ENCODE measurements at places on chromosomes 1 and 21.

DNA sequence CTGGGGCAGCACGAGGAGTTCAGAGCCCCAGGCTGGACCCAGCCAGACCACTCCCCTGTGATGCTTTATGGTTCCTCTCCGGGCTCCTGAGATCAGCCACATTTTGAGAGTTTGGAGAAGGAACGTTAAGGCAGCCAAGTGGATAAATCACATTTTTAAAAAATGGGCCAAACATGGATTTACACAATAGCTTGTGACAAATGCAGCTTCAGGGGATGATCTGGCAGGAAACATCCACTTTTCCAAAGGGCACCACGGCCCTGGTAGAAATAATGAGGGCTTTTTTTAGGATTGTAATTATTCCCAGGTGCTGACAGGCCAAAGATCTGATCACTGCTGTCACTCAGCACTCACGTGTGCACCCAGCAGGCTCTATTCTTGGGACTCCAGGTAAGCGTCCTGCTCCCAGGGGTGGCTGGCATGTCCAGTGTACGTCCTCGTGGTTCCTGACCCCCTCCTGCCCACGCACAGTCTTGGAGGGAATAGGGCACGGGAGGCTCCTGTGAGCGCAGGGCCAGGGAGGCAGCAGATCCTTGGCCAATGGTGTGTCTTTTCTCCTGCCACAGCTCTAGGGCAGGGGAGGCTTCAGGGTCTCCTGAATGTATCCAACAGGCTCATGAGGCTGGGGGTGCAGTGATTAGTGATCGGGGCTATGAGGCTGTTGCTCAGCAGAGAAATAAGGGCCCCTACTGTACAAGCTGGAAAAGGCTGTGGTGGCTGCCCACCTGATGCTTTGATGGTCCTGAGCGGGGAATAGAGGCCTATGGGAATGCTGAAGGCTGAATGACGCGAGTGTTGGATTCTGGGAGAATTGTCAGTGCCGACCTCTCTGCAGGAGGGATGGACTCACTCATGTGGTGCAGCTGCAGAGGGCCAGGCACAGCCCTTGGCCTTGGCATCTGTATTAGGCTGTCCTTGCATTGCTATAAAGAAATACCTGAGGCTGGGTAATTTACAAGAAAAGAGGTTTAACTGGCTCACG lies 415.7 kb downstream of the PTPRU start:
- DNase-seq, result no peak

DNA sequence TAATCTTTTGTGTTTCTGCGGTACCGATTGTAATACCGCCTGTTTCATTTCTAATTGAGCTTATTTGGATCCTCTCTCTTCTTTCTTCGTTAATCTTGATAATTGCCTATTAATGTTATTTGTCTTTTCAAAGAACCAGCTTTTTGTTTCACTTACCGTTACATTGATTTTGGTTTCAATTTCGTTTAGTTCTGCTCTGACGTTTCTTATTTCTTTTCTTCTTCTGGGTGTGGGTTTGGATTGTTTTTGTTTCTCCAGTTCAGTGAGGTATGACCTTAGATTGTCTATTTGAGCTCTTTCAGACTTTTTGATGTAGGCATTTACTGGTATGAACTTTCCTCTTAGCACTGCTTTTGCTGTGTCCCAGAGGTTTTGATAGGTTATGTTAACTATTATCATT lies 9.4 kb downstream of the OR2M2 start:
- no peak for DNase-seq

DNA sequence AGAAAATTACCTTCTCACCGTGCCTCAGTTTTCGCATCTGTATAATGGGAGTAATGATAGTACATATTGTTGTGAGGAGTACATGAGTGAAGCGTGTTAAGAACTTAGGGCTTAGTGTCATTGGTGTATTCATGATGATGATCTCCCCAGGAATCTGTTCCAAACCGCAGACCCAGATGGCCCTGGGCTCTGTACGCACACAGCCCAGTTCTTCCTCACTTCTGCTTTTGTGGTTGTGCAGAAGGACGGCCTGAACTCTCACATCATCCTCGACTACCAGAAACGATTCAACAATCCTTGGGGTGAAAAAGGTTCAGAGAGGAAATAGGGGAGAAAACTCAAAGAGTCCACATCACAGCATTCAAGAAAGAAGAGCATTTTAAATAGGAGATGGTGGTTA lies 323.0 kb downstream of the CAMTA1 start:
- no peak for DNase-seq

- no peak for DNase-seq
These were observed 7.1 kb upstream of the CRYBG2 start for GRCh38 chr1:26360807-26361604.

- no peak for DNase-seq
These were observed 42.9 kb downstream of the USP24 start for GRCh38 chr1:55172272-55172671.

- DNase-seq, result no peak
These were observed 4.6 kb upstream of the TENT5B start for GRCh38 chr1:27017207-27017606.

DNA sequence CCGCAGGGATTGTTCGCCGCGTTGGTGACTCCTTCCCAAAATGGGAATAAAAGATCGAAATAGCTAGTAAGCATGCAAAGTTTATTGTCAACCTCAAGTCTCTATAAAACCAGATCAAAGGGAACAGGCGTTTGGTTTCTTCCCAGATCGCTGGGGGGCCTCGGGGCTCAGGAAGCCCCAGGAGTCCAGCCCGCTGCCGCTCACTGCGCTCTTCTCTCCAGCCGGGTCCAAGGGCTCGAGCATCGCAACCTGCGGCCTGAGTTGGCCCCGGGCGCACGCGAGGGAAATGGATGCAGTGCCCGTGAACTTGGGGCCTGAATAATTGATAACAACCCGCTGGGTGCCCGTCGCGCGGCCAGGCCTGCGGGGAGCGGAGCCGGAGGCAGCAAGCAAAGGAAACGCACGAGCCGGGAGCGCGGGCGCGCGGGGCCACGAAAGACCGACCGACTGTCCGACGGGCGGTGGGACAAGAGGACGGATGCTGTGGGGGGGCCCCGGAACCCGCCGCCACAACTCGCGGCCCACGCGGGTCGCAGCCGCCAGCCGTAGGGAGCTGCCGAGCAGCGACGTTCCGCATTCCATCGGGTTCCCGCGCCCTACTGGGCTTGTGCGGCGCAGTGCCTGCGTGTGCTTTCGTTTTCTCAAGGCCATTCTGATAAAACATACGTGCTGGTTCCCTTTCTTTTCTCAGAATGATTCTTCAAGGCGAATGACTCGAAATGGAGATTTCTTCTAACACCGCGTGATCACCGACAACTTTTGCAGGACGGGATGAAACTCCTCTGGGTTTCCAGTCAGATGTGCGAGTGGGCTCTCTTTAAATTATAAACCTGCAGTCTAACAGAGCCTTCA lies 14.0 kb upstream of the ALX3 start:
- no peak for DNase-seq
